ENCODE measurements at places on chromosomes 2 and 18.

GRCh38 chr2:43007901-43008300 lies 215.5 kb upstream of the HAAO start:
- no peak for DNase-seq

- DNase-seq = no peak
Measured at GRCh38 chr18:6001867-6002266, 106.5 kb upstream of the TMEM200C start.

GRCh38 chr2:167420211-167420610 lies 531.9 kb downstream of the XIRP2 start:
- DNase-seq = no peak

DNA sequence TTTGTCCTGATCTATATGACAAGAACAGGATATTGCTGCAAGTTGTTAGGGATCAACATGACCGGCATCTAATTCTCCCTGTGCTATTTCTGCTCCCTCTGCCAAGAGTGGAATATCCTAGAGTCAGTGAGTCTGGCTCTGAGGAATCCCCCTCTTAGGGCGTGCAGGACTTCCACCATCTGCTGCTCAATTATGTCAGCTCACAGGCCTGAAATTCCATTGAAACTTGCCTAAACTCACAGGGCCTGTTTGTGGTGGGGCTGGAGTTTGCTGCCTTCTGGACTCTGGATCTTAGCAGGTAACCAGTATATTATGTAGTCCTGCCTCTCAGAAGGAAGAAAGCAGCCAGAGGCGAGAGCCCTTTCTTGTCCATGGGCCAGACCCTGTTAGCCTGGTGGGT lies 323.0 kb downstream of the TSN start:
- no peak for DNase-seq

- DNase-seq = no peak
Measured at GRCh38 chr2:43406651-43407279, 180.4 kb upstream of the ZFP36L2 start.

- no peak for DNase-seq
Measured at GRCh38 chr2:204138206-204138605, 201.6 kb downstream of the ICOS start.

DNA sequence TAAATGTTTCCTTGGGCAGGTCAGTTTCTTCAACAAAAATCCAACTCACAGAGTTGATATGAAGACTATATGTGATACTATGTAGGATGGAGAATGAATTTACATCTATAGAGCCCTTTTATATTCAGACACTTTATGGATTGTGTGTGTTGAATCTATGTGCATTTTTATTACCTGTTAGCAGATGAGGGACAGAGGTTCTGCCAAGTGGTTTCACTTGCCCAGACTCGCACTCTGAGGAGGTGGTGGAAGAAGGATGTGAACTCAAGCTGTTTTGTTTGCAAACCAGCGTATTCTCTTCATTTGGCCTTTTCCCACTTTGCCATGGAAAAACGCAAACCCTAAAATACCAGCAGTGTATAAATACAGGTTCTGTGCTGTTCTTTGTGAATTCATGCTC lies 237.6 kb downstream of the TDRD15 start:
- DNase-seq = no peak

Measured in retina (tissue), 1 donor.